Natural killer cell treated with Interleukin-12 subunit alpha and Interleukin-12 subunit beta and Interleukin-15 and Interleukin-18, amount 100 ng/mL, for 72 hours (primary cell): ENCODE measurements at places on chromosomes 11 and 22.
A peak's percentile ranks its signal among the peaks of the same experiment; 100 is the strongest.

DNA sequence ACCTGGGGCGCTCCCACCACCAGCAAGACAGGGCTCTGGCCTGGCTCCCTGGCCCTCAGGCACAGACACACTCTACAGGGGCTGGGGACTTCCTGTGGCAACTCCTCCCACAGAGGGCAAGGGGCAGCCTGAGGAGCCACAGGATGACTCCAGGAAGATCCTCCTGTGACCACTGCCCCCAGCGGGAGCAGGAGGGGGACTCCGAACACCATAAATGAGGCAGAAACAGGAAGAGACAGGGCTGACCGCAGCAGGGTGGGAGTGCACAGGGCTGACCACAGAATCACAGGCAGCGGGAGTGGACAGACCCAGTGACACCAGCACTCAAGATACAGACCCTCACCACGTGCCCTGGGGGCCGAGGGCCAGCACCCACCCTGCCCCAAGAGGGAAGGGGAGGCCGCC is 10.8 kb downstream of the ARAP1 start:
- H3K27ac ChIP-seq = peak overlapping the region; percentile 96
- H3K36me3 ChIP-seq = no peaks in the 10 kb centered on the region
- DNase-seq = peak; percentile 88
- peak overlapping the region; percentile 84 for H3K4me3 ChIP-seq

- no peak overlapping the region for H3K27ac ChIP-seq
- DNase-seq = no peak
- H3K27me3 ChIP-seq = peaks cover 22% of the 10 kb centered on the region
- no peaks in the 10 kb centered on the region for H3K36me3 ChIP-seq
- H3K4me1 ChIP-seq = no peaks in the 10 kb centered on the region
Observed at GRCh38 chr11:20035701-20036601, 124.3 kb downstream of the DBX1 start.

- DNase-seq = no peak
- no peaks in the 10 kb centered on the region for H3K27me3 ChIP-seq
- no peak overlapping the region for H3K27ac ChIP-seq
- no peak overlapping the region for H3K4me3 ChIP-seq
Observed at GRCh38 chr11:14386895-14387480, 28.0 kb upstream of the RRAS2 start.

DNA sequence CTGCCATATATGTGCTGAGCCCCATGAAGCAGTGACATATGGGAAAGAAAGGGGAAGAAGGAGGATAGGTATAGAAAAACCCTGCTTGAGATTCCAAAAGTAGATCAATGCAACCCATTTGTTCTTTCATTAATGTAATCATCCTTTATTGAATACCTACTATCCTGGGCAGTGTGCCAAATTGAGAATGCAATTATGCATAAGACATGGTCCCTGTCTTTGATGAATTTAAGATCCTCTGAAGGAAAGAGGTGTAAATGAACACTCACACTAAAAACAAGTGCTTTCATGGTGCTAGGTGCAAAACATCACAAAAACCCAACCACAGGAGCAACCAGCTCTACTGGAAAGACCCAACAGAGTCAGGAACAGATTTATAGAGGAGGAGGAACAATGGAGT is 29.7 kb downstream of the FLI1 start:
- H3K36me3 ChIP-seq = peaks cover 4% of the 10 kb centered on the region
- H3K27me3 ChIP-seq = no peaks in the 10 kb centered on the region
- H3K27ac ChIP-seq = peak overlapping the region; percentile 99

- H3K27ac ChIP-seq = no peak overlapping the region
- H3K4me3 ChIP-seq = no peak overlapping the region
- DNase-seq = no peak
- H3K4me1 ChIP-seq = peaks cover 6% of the 10 kb centered on the region
Observed at GRCh38 chr22:46637711-46638600, 17.8 kb downstream of the GRAMD4 start.

GRCh38 chr11:83147895-83148294 is 9.0 kb upstream of the PCF11 start:
- H3K36me3 ChIP-seq = no peaks in the 10 kb centered on the region
- H3K27me3 ChIP-seq = peaks cover 6% of the 10 kb centered on the region
- H3K4me3 ChIP-seq = no peak overlapping the region
- H3K27ac ChIP-seq = no peak overlapping the region
- DNase-seq = no peak

DNA sequence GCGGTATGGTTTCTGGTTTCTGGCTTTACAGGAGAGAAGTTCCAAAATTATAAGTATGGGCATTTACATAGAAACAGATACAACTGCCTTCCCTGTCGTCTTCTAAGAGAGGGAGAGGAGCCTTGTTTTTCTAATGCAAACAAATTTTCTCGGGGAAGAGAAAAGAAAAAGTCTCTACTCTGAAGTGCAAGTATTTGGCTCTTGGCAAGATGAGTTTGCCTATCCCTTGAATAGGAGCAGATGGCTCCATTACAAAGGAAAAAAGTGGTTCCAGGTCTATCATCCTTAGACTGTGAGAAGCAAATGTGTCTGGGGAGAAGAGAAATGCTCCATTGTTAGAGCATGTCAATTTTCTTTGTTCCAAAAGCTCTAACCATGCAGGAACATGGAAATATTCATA is 455.6 kb downstream of the BUD13 start:
- no peak overlapping the region for H3K27ac ChIP-seq
- H3K36me3 ChIP-seq = no peaks in the 10 kb centered on the region
- H3K27me3 ChIP-seq = peaks cover 46% of the 10 kb centered on the region
- no peaks in the 10 kb centered on the region for H3K4me1 ChIP-seq
- no peak for DNase-seq
- H3K4me3 ChIP-seq = no peak overlapping the region

GRCh38 chr11:65021509-65021908 is 5.7 kb upstream of the SNX15 start:
- H3K4me1 ChIP-seq = peaks cover 5% of the 10 kb centered on the region
- DNase-seq = no peak
- no peaks in the 10 kb centered on the region for H3K27me3 ChIP-seq
- H3K36me3 ChIP-seq = peaks cover 4% of the 10 kb centered on the region
- H3K4me3 ChIP-seq = no peak overlapping the region

DNA sequence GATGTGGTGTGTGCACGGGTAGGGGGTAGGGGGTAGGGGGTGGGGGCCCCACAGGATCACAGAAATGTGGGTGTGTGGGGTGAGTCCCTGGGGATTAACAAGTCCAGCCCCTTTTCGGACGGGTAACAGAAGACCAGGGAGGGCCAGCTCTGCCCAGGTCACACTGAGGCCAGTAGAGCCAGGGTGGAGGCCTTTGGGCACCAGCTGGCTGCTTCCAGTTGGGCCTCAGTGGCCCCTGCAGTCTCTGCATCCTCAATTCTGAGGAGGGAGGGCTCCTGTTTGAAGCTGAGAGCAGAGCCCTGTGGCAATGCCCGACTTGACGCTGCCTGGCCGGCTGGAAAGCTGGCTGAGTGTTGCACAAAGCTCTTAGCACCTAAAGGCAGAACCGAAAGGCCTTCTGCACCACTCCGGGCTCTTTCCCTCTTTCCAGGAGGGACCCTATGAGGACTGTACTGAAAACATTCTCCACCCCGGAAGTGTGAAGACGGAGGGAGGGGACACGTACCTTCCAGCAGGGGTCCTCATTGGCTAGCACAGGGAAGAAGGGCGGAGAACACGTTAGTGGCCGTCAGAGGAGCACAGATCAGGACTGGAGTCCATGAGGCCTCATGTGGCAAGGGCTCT is 120.4 kb downstream of the PHF21B start:
- no peak overlapping the region for H3K27ac ChIP-seq
- H3K27me3 ChIP-seq = no peaks in the 10 kb centered on the region
- no peaks in the 10 kb centered on the region for H3K4me1 ChIP-seq
- DNase-seq = no peak
- H3K4me3 ChIP-seq = no peak overlapping the region
- no peaks in the 10 kb centered on the region for H3K36me3 ChIP-seq

DNA sequence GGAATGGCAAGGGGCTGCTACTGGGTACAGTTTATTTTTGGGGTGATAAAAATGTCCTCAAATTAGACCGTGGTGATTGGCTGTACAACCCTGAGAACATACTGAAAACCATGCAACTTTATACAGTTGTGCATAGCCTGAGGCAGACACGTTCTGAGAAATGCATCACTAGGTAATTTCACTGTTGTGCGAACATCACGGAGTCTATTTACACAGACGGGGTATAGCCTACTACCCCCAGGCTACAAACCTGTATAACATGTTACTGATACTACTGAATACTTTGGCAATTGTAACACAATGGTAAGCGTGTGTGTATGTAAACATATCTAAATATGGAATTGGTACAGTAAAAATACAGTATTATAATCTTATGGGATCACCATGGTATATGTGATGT is 23.6 kb downstream of the NARS2 start:
- H3K27ac ChIP-seq = no peak overlapping the region
- no peaks in the 10 kb centered on the region for H3K27me3 ChIP-seq
- no peak for DNase-seq
- peaks cover 15% of the 10 kb centered on the region for H3K36me3 ChIP-seq

DNA sequence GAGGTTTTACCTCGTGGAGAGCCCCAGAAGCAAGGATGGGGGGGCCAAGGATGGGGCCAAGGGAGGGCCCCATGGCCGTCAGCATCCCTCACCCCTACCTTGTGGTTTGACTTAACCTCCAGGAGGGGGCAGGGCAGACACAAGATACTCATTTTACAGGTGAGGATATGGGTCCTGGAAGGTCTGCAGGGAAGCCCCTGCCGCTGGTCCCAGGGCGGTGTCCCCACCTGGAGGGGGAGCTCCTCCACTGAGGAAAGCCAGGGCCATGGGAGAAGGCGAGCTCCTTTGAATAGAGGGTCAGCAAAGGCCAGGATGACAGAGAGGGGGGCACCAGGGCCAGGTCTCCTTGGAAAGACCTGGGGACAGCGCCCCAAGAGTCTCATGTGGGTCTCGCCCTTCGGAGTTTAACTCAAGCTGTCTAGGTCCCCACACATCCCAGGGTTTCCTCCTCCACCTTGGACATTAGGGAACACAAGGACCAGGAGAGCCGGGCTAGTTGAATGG is 5.9 kb upstream of the ADORA2A start:
- H3K4me3 ChIP-seq = no peak overlapping the region
- DNase-seq = no peak
- H3K4me1 ChIP-seq = peaks cover 23% of the 10 kb centered on the region

DNA sequence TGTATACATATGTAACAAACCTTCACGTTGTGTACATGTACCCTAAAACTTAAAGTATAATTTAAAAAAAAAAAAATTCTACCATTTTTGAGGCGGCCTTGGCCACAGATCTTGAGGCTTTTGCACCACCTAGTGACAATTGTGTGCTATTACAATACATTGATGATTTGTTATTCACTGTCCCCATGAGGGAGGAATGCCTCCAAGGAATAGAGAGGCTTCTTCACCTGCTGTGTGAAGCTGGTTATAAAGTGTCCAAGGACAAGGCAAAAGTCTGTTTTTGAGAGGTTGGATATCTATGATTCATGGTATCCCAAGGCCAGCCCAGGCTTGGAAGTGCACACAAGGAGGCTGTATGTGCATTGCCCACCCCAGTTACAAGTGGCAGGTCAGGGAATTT is 30.7 kb downstream of the SLC22A25 start:
- H3K4me3 ChIP-seq = no peak overlapping the region
- H3K27me3 ChIP-seq = peaks cover 26% of the 10 kb centered on the region
- H3K27ac ChIP-seq = no peak overlapping the region
- H3K36me3 ChIP-seq = no peaks in the 10 kb centered on the region
- no peak for DNase-seq

DNA sequence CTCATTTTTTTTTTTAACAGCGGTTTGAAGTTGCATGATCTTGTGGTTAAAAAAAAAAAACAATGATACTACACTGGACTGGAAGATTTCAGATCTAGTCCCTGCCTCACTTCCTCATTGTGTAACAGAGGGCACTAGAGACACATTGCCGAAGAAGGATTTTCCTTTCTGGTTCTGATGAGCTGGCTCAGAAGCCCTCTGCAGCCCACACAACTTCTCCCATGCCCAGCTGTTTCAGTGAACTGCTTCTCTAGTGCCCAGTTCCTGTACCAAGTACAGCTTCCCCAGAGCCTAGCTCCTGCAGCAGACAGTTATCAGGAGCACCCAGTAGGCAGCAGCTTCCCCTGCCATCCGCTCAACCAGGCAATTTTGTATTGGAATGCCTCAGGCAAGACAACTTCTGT is 29.5 kb upstream of the ANO5 start:
- H3K4me3 ChIP-seq = no peak overlapping the region
- H3K36me3 ChIP-seq = no peaks in the 10 kb centered on the region
- H3K4me1 ChIP-seq = no peaks in the 10 kb centered on the region
- DNase-seq = no peak

DNA sequence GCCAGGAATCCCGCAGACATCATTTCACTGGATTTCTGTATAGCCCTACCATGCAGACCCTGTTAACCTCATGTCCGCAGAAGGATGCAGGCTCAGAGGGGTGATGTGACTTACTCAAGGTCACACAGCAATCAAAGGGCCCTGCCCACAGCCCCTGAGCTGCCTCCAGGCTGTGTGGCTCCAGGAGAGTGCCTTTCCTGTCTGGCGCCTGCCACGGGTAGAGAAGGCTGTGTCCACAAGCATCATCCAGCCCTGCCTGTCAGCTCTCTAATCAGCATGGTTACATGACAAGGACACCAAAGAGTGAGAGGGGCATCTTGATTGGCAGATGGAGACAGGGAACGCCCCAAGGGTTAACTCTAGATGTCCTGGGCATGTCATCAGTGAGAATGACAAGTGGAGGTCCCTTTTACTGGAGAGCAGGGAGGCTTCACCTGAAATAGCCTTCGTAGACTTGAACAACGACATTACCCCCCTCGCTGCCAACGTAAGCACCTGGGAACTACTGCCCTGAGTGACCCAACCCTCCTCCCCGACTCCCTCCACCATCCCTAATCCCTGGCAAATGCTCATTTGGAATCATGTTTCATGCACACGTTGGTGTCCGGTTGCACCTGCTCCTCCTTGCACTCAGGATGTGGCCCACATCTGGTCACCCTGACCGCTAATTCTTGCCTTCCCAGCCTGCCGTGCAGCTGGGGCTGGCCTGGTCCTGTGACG is 6.9 kb downstream of the FGF19 start:
- H3K36me3 ChIP-seq = no peaks in the 10 kb centered on the region
- no peak overlapping the region for H3K4me3 ChIP-seq
- peaks cover 34% of the 10 kb centered on the region for H3K27me3 ChIP-seq
- no peaks in the 10 kb centered on the region for H3K4me1 ChIP-seq

GRCh38 chr22:50271519-50271970 is 1.4 kb upstream of the MAPK11 start:
- peak overlapping the region; percentile 56 for H3K4me3 ChIP-seq
- H3K4me1 ChIP-seq = no peaks in the 10 kb centered on the region
- DNase-seq = no peak
- H3K27ac ChIP-seq = no peak overlapping the region

DNA sequence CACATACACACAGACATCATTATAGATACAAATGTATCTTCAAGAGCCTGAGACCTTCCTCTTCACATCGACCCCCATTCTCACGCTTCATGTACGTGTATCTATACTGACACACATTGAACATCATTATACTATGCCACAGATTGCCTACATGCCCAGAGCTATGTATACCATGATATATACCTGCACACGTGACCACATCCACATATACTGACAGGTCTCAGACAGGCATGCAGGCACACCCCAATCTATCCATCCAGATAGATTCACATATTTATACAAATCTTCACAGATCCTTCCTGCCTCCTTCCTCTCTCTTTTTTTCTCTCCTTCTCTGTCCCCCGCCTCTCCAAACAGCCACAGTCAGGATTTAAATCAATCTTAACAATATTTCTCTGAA is 140.1 kb downstream of the CEP164 start:
- H3K4me1 ChIP-seq = no peaks in the 10 kb centered on the region
- H3K27ac ChIP-seq = no peak overlapping the region
- no peak overlapping the region for H3K4me3 ChIP-seq
- H3K36me3 ChIP-seq = no peaks in the 10 kb centered on the region
- peaks cover 7% of the 10 kb centered on the region for H3K27me3 ChIP-seq
